ENCODE measurements at places on chromosomes 7 and 10.

DNA sequence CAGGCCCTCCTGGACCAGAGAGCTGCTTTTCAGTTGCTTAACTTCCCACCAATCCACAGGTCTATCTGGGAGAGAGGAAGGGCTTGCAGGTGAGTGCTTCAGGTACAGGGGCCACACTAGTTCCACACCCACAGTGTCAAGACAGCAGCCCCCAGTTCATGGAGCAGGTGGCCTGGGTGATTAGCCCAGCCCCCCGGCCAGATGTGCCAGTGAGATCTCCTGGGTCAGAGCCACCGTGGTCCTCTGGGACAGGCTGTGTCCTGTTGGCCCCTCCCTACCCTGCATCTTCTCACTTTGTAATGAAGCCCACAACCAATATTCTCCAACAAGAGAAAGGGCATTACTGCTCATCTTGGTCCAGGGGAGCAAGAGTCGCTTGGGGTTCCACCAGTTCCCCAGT is 30.6 kb downstream of the DRGX start:
- no peak for DNase-seq

DNA sequence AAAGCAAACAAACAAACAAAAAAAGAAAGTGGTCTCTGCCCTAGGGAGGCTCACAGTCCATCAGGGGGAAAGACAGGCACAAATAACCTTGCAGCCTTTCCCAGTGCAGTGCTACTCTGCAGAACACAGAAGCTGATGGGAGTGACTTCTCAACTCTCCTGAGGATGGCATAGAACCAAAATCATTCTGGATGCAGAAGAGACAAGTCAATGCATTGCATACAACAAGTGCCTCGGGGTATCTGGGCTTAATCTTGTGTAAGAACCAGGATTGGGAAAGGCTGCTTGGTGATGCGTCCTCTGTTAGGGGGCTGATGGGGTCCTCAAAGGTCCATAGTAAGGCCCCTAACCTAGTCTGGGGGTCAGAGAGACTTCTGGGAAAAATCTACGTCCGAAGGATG is 68.9 kb downstream of the NEURL1 start:
- no peak for DNase-seq

DNA sequence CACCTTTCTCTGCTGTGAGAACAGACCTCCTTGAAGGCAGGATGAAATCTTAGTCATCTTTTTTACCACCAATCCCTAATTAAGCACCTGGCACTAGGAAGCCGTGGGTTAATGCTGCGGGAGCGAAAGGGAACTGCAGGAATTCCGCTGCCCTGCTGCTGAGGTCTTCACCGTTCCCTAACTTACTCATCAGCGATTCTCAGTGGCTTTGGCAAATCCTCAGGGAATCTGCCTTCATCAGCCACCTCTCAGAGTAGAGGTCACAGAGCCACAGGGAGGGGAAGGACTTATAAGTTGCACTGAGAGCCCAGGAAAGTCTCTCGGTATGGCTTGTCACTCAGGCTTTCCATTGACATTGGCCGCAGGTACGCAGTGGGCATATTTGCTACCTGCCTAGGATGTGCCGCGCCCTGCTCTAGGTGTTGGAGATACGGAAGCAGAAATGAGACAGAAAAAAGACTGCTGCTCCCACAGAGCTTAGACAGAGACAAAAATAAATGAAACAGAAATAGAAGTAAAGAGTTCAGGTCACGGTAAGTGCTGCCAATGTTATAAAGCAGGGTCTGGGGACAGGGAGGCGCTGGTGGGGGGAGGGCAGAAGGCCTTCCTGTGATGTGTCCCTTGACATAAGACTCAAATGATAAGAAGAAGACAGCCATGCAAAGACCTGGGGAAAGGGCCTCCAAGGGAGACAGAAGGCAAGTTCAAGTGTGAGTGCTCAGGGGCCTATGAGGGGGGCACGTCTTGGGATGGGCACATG is 72.6 kb upstream of the OPALIN start:
- DNase-seq: no peak

DNA sequence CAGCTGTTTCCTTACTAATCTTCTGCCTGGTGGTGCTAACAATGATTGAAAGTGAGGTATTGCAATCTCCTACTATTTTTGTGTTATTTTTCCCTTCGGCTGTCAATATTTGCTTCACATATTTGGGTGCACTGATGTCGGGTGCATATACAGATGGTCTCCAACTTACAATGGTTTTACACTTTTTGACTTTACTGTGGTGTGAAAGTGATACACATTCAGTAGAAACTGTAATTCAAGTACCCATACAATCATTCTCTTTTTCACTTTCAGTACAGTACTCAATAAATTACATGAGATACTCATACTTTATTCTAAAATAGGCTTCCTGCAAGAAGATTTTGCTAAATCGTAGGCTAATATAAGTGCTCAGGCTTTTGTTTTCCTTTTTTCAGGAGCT is 73.2 kb downstream of the RNF216 start:
- no peak for DNase-seq

DNA sequence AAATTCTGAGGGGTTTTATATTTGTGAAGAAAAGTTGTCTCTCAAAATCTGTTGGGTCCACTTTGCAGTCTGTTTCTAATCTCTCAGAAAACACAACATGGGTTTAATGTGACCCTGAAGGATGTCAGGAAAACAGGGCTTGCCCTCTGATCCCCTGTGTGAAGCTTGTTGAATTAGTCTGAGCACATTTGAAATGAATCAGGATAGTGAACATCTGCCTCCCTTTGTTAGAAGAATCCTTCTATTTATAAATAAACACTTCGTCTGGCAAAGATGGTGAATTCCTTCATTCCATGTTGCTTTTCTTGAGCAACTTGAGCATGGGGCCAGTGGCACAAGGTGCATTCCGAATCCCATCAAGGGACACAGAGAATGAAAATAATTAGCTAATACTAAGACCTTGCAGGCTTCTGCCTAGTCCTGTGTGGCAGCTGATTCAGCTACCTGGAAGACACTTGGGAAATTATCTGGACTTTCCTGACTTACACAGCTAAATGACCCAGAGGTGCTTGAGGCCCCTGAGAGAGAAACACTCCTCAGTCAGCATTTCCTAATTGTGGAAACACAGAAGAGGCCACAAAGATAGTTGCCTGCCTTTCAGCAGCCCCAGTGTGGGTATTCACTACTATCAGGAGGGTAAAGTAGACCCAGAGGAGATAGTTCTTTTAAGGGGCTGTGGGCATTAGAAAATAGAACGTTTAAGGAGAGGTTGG is 305.5 kb downstream of the C7orf25 start:
- peak; percentile 28 for DNase-seq

DNA sequence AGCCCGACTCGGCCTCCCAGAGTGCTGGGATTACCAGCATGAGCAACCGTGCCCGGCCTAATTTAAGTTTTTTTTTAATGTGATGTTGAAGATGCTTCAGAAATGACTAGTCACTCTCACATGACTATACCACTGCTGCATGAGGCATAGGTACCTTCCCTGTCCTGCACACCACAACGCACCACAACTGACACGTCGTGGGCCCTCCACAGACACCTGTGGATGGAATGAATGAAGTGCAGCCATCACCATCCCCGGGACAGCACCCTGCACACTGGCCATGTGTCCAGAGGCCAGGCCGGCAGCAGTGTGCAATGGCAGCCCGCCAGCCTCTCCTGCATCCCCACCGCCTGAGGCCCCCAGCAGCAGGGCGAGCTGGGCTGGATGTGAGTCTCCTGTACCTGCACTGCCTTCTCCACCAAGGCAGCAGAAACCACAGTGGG is 55.1 kb downstream of the VOPP1 start:
- DNase-seq: no peak

All from retina (tissue), 1 donor.